ENCODE measurements at places on chromosomes 5 and 9.

- no peak for DNase-seq
These were observed 338.1 kb downstream of the PRELID2 start for GRCh38 chr5:145497052-145497451.

DNA sequence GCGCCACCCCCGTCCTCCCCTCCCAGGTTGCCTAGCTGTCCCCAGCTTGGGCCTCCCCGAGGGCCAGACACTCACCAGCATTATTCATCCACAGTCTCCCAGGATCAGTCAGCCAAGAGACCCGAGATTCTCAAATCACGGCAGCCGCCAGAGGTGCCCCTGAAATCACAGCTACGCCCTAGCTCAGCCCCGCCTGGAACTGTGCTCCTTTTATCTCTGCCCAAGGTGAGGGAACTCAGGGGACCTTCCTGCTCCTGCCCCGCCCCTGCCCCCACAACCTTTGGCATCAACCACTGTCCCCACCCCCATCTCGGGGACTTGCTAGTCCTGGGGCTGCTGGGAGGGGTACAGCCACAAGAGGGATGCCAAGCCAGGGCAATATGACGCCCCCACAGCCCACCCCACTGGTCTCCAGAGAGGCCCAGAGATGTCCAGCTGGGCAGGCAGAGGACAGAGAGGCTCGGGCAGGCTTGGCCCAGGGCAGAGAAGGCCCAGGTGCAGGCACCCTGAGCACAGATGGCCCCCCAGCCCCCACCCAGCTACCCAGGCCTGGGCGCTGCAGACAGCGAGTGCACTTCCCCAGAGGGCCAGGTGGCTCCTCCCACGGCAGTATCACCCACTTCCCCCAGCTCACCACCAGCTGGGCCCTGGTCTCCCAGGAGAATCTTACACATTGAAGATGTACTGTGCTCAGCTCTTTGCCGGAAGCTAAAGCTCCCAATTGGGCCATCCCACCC is at the start of gene FUT7:
FUT7 (minus strand) TSS at position 185 of the 737 bp plus-strand sequence; CDS start at position 88, 97 bp downstream.
- DNase-seq = no peak

GRCh38 chr5:17255471-17256021 is 38.1 kb downstream of the BASP1 start:
- DNase-seq = no peak

- DNase-seq = no peak
These were observed 379.9 kb upstream of the ACO1 start for GRCh38 chr9:32004431-32005076.

DNA sequence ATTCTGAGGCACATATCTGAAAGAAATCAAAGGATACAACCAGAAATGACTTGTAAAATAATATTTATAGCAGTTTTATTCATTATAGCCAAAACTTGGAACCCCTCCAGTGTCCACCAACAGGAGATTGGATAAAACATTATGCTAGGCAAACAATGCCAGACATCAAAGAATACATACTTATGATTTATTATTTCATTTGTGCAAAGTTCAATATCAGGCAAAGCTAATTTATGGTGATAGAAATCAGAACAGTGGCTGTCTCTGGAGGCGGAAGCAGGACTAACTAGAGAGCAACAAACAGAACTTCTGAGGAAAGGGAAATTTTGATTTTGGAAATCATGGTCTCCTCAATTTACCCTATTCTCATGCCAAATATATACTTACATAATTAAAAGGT is 193.1 kb downstream of the ICE1 start:
- no peak for DNase-seq

GRCh38 chr5:29005386-29005785 is 1967.0 kb upstream of the CDH9 start:
- no peak for DNase-seq

- DNase-seq = no peak
These were observed 5.9 kb upstream of the FAT2 start for GRCh38 chr5:151596828-151597539.

- no peak for DNase-seq
These were observed 147.0 kb upstream of the RASA1 start for GRCh38 chr5:87120518-87121303.

GRCh38 chr5:138573223-138573622 is 2.0 kb downstream of the HSPA9 start:
- DNase-seq = no peak

GRCh38 chr9:120892748-120893610 is 16.0 kb upstream of the PHF19 start:
- peak; percentile 89 for DNase-seq

DNA sequence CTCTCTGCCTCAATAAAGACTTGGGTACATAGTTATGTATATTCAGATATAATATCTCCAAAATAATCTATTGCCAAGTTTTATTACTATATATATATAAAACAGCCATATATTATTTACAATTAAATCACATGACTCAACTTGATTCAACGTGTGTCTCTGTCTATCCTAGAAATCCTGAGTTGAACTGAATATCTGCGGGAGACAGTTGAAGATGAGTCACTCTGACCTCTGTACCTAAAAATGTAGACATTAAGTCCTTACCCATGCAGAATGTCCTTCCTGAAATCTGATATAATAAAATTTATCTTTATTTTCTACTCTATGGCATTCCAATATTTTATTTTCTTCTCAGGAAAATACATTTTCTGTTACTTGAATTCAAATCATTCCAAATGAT is 218.2 kb upstream of the PRDM9 start:
- no peak for DNase-seq

DNA sequence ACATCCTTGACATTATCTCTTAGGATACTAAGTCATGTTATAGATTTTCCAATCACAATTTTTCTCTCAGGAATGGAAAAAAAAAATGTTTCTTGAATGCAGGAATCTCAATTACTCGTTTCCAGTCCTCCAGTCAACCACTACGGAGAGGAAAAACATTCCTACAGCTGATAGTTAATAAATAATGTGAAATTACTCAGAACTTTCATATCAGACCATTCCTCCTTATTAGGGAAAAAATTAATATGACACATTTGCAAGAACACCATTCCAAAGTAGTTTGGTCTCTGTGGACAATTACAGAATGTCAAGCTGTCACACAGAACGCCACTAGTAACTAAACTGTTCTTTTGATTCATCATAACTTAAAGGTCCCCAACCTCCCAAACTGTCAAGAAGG is 31.5 kb downstream of the MED27 start:
- DNase-seq = no peak

GRCh38 chr5:176167800-176168199 is 70.4 kb upstream of the SIMC1 start:
- DNase-seq = no peak

DNA sequence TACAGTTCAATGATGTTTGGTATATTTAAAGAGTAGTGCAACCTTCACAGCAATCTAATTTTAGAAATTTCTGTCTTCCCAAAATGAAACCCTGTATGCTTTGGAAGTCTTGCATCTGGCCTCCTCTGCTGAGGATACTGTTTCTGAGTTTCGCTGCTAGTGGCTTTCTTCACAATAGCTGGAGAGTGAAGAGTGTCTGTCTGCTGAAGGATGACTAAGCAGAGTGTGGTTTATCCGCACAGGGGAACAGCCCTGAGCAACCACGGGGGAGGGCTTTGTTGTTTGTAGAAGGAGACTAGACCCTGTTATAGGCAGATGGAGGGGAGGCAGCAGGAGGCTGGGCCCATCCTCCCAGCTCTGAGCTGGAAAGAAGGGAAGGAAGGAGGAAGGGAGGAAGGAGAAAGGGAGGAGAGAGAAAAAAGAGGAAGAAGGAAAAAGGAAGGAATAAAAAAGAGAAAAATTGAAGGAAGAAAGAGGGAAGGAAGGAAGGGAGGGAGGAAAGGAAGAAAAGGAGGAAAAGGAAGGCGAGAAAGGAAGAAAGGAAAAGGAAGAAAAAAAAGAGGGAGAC is 10.5 kb upstream of the IRX2 start:
- no peak for DNase-seq

GRCh38 chr9:132894346-132894745 is 15.6 kb downstream of the SPACA9 start:
- no peak for DNase-seq

- DNase-seq = no peak
These were observed 92.5 kb downstream of the CEMIP2 start for GRCh38 chr9:71675857-71676165.

GRCh38 chr9:127693143-127693542 is 13.6 kb upstream of the CFAP157 start:
- no peak for DNase-seq

DNA sequence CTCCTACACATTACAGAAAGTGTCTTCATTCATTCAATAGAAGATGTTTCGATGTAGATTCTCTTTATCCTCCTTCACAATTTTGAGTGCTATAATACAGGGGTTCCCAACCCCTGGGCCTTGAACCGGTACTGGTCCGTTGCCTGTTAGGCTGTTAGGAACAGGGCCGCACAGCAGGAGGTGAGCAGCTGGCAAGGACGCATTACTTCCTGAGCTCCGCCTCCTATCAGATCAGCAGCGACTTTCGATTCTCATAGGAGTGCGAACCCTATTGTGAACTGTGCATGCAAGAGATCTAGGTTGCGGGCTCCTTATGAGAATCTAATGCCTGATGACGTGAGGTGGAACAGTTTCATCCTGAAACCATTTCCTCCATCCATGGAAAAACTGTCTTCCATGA is 153.0 kb upstream of the SMC2 start:
- no peak for DNase-seq

- DNase-seq = no peak
These were observed 132.1 kb downstream of the FOCAD start for GRCh38 chr9:20815923-20816703.
